H1 (cell line): ENCODE measurements at places on chromosomes 1 and 21. TPM values are rescaled to one million over a fixed set of nuclear protein-coding genes. Genes with fewer than 3 reads are reported as not detected.

- H3K4me1 ChIP-seq, result peaks cover 21% of the 10 kb centered on the region
- DNase-seq, result no peak
- peaks cover 17% of the 10 kb centered on the region for H3K36me3 ChIP-seq
Observed at GRCh38 chr21:43771199-43771675, 4.9 kb downstream of the CSTB start.

DNA sequence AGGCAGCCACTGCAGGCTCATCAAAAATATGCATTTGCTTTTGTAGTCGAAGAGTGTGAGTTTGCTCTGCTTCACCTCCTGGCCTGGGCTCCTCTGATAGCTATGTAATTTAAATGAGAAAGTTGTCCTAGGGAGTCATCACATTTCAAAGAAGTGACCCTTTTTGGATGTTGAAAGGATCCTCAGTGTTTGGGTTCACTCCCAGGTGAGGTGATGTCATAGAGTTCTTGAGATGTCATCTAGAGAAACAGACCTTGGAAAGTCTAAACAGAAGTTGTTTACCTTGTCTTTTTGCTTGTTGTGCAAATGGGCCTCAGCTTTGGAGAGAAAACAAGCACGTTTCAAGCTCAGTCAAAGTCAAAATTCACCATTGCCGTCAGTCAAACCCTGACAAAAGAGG lies 92.0 kb upstream of the BARHL2 start:
- no peaks in the 10 kb centered on the region for H3K36me3 ChIP-seq
- DNase-seq, result peak; percentile 19
- no peak overlapping the region; the same call in 1 of the 2 replicates for H3K4me3 ChIP-seq
- H3K27me3 ChIP-seq, result peaks cover 35% of the 10 kb centered on the region
- H3K4me1 ChIP-seq, result peaks cover 5% of the 10 kb centered on the region
- H3K27ac ChIP-seq, result no peak overlapping the region

- H3K4me1 ChIP-seq, result peaks cover 23% of the 10 kb centered on the region
- H3K27me3 ChIP-seq, result no peaks in the 10 kb centered on the region
- H3K27ac ChIP-seq, result peak within 1 kb of the TSS; percentile 73
- H3K4me3 ChIP-seq, result peak within 1 kb of the TSS; percentile 91
- H3K36me3 ChIP-seq, result no peaks in the 10 kb centered on the region
Observed at GRCh38 chr1:226407497-226408284, at the start of gene PARP1. Gene PARP1 (minus strand): TSS chr1:226408093. CDS start chr1:226407929, 164 bp downstream.

DNA sequence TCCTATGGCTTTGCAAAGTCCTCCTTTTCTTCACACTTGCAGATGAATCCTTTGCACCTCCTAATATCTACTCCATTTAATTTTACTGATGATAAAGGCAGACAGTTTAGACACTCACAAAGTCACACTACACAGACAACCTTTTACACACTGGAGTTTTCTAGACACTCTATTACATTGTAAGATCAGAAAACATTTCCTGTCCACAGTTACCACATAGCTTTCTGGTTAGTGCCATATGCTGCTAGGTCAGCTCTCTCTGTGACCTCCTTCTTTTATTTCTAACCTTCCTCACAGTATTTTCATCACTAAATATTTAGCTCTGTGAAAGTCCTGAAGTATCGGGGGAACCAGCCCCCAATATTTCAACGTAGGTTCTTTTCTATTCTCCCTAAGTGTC lies 5.1 kb downstream of the SH2D1B start:
- no peaks in the 10 kb centered on the region for H3K4me1 ChIP-seq
- no peaks in the 10 kb centered on the region for H3K36me3 ChIP-seq
- no peaks in the 10 kb centered on the region for H3K27me3 ChIP-seq
- DNase-seq, result no peak
- H3K4me3 ChIP-seq, result no peak overlapping the region
- no peak overlapping the region for H3K27ac ChIP-seq

ARTN gene
- 22.7 and 23.3 TPM in 2 replicates for total RNA-seq

- H3K4me1 ChIP-seq, result no peaks in the 10 kb centered on the region
- H3K4me3 ChIP-seq, result no peak overlapping the region
Observed at GRCh38 chr1:175842550-175842949, 99.2 kb upstream of the TNR start.

GRCh38 chr1:228180271-228180958 lies 14.8 kb downstream of the IBA57 start:
- H3K36me3 ChIP-seq, result no peaks in the 10 kb centered on the region
- no peaks in the 10 kb centered on the region for H3K27me3 ChIP-seq
- H3K27ac ChIP-seq, result no peak overlapping the region
- no peaks in the 10 kb centered on the region for H3K4me1 ChIP-seq
- DNase-seq, result no peak

DNA sequence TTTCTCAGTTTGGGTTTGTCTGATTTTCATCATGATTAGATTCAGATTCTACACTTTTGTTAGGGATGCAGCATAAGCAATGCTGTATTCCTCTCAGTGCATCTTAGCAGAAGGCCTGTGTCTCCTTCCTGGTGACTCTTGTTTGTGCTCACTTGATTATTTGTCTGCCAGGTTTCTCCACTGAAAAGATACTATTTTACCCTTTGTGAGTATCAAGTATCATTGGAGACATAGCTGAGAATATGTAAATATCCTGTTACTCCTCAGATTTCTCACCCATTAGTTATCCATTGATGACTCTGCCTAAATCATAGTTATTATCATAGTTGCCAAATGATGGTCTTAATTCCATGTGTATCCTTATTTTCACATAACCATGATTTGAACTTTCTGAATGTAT lies 148.5 kb downstream of the POU2F1 start:
- no peaks in the 10 kb centered on the region for H3K27me3 ChIP-seq
- H3K4me1 ChIP-seq, result peaks cover 5% of the 10 kb centered on the region
- H3K27ac ChIP-seq, result no peak overlapping the region
- no peak overlapping the region for H3K4me3 ChIP-seq

DNA sequence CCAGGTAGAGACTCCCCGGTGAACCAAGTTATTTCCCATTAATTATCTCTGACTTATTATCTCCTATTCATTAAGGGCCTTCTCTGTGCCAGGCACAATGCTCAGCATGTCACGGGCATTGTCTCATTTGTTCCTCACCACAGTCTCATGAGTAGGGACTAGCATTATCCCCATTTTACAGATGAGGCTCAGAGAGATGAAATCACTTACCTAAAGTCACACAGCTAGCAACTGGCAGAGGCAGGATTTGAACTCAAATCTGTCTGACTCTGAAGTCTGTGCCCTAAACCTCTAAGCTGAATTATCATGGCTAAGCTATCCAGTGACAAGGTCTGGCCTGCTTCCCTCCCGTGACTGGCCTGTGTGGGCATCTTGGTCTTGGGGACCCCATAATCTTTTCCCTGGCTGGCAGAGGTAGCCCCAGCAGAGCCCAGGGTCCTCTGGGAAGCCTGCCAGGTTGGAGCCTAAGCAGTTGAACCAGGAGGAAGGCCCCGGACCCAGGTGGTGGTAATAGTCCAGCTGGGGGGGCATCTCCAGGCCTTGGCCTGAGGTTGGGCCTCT lies 4.5 kb downstream of the MAP7D1 start:
- no peaks in the 10 kb centered on the region for H3K36me3 ChIP-seq
- peak overlapping the region; percentile 60 for H3K4me3 ChIP-seq
- DNase-seq, result no peak
- H3K27ac ChIP-seq, result peak overlapping the region; percentile 89
- H3K27me3 ChIP-seq, result no peaks in the 10 kb centered on the region
- peaks cover 10% of the 10 kb centered on the region for H3K4me1 ChIP-seq

OR2T33 gene
- not detected in 2 replicates for total RNA-seq

- peaks cover 10% of the 10 kb centered on the region for H3K36me3 ChIP-seq
- H3K4me3 ChIP-seq, result peak overlapping the region; percentile 11; the same call in 1 of the 2 replicates
- no peaks in the 10 kb centered on the region for H3K27me3 ChIP-seq
- peak overlapping the region; percentile 67; the same call in 1 of the 2 replicates for H3K27ac ChIP-seq
Observed at GRCh38 chr1:164588516-164589341, 29.7 kb downstream of the PBX1 start.

- no peak for DNase-seq
- no peak overlapping the region for H3K4me3 ChIP-seq
- H3K36me3 ChIP-seq, result no peaks in the 10 kb centered on the region
- H3K27ac ChIP-seq, result no peak overlapping the region
- H3K27me3 ChIP-seq, result no peaks in the 10 kb centered on the region
- no peaks in the 10 kb centered on the region for H3K4me1 ChIP-seq
Observed at GRCh38 chr1:85569122-85569521, 11.4 kb upstream of the CCN1 start.

- no peaks in the 10 kb centered on the region for H3K27me3 ChIP-seq
- no peak for DNase-seq
- H3K27ac ChIP-seq, result no peak overlapping the region
- peaks cover 86% of the 10 kb centered on the region for H3K36me3 ChIP-seq
- no peaks in the 10 kb centered on the region for H3K4me1 ChIP-seq
Observed at GRCh38 chr21:46243960-46244361, 15.4 kb upstream of the LSS start.

GRCh38 chr1:60895701-60896100 lies 186.7 kb upstream of the NFIA start:
- no peak overlapping the region for H3K4me3 ChIP-seq
- H3K36me3 ChIP-seq, result no peaks in the 10 kb centered on the region
- H3K4me1 ChIP-seq, result peaks cover 15% of the 10 kb centered on the region; the same call in 1 of the 2 replicates

- H3K4me1 ChIP-seq, result peaks cover 12% of the 10 kb centered on the region
- H3K36me3 ChIP-seq, result no peaks in the 10 kb centered on the region
- peak; percentile 7 for DNase-seq
- no peaks in the 10 kb centered on the region for H3K27me3 ChIP-seq
- H3K4me3 ChIP-seq, result no peak overlapping the region
Observed at GRCh38 chr1:66271216-66271903, 262.6 kb upstream of the SGIP1 start.

CRB1 gene
- total RNA-seq, result 0.19 TPM in 1 of 2 replicates, not detected in the other

DNA sequence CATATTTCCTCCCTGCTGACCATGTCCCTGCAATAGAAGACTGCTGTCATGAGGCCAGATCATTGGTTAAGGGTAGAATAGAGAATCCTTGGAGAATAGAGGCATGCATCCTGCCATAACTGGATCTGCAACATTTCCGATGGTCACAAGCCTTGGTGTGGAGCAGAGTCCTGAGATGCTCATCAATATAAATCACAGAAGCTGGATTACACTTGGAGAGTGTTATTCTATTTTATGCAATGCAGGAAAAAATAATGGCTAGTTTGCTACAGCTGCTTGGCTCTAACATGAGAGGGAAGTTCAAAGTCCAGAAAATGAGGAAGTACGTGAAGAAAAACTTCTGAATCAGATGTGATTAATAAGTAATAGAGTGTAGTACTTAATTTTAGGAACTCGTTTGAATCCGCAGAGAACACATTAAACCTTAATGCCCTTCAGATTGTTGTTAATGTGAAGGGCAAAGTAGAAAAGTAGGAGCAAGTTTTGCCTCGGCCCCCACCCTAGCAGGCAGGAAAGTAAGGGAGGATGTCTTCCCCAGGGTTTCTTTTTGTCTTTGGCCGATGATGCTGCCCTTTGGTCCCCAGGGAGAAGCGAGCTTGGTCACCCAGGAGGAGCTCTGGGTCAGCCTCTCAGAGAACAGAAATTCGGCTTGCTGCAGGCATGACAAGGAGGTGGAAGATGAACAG lies 59.5 kb downstream of the KCNK1 start:
- DNase-seq, result no peak
- H3K4me3 ChIP-seq, result no peak overlapping the region
- no peaks in the 10 kb centered on the region for H3K27me3 ChIP-seq
- no peak overlapping the region for H3K27ac ChIP-seq

BCAS2 gene
- total RNA-seq, result 52.2 and 55.7 TPM in 2 replicates

DNA sequence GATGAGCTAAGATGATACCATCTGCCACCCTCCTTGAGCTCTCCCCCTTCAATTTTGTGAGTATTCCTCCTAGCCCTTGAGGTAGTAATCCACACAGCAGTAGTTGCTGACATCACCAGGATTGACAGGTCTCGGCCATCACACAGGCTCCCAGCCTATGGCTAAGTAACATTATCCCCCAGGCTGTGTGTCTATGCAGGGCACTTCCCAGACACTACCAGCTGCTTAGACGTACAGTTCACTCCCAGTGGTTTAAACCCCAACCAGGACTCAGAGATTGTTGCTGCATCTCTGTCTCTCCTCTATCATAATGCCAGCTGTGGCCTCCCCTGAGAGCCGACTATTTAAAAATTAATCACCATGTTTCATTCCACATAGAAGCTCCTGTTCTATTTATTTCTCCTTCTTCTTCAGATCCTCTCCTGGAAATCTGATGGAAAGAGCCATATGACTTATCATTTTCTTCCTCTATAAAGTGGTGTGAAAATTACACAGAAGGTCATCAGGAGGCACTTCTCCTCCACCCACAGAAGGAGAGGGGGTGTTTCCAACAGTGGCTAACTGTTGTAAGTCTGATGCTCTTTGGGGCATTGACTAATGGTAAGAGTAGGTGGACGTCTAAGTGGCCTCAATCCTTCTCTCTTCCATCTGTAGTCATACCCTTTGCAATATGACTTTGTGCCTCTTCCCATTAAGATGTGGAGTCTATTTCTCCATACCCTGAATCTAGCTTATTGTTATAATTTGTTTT lies 396.3 kb downstream of the SETD4 start:
- H3K4me1 ChIP-seq, result no peaks in the 10 kb centered on the region
- no peak overlapping the region for H3K27ac ChIP-seq
- H3K4me3 ChIP-seq, result no peak overlapping the region

DNA sequence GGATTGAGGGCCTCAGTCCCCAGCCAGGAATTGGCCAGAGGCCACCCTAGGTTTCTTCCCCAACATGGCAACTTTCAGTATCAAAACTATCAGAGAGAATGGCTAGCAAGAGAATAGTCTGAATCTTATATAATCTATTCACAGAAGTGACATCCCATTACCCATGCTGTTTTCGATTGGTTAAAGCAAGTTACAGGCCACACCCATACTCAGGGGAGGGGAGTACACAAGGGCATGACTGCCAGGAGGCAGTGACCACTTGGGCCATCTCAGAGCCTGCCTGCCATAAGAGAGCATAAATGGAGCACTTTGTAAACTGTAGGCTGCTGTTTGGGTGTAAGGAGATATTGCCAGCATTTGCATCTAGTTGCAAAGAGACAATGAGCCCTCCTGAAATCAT lies 65.4 kb downstream of the FAM163A start:
- no peaks in the 10 kb centered on the region; the same call in 1 of the 2 replicates for H3K27me3 ChIP-seq
- H3K36me3 ChIP-seq, result no peaks in the 10 kb centered on the region
- DNase-seq, result no peak
- no peak overlapping the region for H3K4me3 ChIP-seq

DNA sequence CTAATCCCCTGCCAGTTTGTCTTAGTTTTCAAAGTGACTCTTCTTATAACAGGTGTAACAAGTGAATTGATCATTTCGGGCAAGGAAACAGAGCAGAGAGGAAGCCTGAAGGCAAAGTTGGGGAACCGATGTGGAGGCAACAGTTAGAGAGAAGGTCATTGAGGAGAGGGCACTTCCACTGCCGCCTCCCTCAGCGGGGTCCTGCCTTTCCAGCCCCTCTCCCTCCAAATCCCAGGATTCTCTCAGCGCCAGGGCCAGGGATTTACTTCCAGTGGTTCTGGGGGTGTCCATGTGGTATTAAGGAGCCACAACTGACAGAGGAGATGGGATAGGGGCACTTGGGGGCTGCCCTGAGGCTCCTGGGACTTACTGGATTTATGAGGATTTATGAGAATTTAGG lies 39.7 kb upstream of the PDE9A start:
- H3K4me1 ChIP-seq, result no peaks in the 10 kb centered on the region
- H3K27ac ChIP-seq, result no peak overlapping the region
- no peak for DNase-seq
- H3K36me3 ChIP-seq, result no peaks in the 10 kb centered on the region; the same call in 1 of the 2 replicates
- no peak overlapping the region for H3K4me3 ChIP-seq

GRCh38 chr1:218339267-218339831 lies 5.8 kb upstream of the TGFB2 start:
- no peaks in the 10 kb centered on the region for H3K4me1 ChIP-seq
- no peak overlapping the region for H3K27ac ChIP-seq
- H3K27me3 ChIP-seq, result no peaks in the 10 kb centered on the region; the same call in 1 of the 2 replicates
- no peaks in the 10 kb centered on the region for H3K36me3 ChIP-seq

GRCh38 chr1:232057217-232057895 lies 430.8 kb downstream of the DISC1 start:
- no peak overlapping the region for H3K27ac ChIP-seq
- peaks cover 2% of the 10 kb centered on the region; the same call in 1 of the 2 replicates for H3K27me3 ChIP-seq
- H3K36me3 ChIP-seq, result no peaks in the 10 kb centered on the region
